ENCODE measurements at places on chromosomes 4 and X.

DNA sequence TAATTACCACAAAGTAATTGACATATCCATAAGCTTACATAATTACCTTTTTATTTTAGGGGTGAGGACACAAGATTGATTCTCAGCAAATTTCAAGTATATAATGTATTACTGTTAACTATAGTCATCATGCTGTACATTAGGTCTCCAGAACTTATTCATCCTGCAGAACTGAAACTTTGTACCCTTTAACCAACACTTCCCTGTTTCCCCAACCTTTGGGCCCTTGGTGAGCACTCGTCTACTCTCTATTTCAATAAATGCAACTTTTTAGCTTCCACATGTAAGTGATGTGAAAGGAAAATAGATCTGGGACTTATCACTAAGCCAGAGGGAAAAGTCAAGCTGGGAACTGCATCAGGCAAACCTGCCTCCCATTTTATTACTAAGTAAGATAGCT, 33.6 kb upstream of the CCNG2 start:
- DNase-seq: no peak

- DNase-seq: no peak
These were observed 39.5 kb downstream of the NSD2 start for GRCh38 chr4:1910643-1911042.

DNA sequence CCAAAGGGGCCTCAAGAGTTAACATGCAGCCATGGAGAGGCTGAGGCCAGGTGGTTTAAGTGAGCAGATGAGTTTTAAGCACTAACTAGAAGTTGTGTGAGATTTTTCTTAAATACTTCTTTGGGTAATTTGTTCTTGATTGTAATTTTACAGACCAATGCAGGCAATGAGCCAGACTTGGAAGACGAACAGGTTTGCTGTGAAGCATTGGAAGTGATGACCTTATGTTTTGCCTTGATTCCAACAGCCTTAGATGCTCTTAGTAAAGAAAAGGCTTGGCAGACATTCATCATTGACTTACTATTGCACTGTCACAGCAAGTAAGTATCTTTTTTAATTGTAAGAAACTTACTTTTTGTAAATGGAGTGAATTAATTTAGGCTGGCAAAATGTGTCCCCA, 103.9 kb downstream of the USP9X start:
- no peak for DNase-seq

GRCh38 chr4:153227469-153228075, 23.3 kb downstream of the TRIM2 start:
- DNase-seq: no peak

- DNase-seq: peak; percentile 34
These were observed 105.9 kb upstream of the LNX1 start for GRCh38 chr4:53697016-53697685.

GRCh38 chrX:37603938-37604409, 32.5 kb downstream of the LANCL3 start:
- no peak for DNase-seq

DNA sequence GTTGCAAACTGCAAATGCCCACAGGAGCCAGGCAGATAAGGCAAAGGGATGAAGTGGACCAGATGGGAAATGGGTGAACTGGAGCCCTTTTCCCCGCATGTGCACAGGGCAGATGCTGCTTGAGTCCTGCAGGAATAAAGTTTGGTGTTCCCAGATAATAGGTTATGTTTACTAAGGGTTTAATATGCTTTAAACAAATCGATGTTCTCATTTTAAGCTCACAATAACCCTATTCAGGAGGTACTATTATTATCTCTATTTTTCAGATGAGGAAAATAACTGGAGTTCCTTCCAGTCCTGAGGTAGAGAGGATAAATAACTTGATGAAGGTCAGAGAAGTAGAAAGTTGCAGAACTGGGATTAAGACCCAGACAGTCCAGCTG, 77.3 kb downstream of the LRRC66 start:
- no peak for DNase-seq

DNA sequence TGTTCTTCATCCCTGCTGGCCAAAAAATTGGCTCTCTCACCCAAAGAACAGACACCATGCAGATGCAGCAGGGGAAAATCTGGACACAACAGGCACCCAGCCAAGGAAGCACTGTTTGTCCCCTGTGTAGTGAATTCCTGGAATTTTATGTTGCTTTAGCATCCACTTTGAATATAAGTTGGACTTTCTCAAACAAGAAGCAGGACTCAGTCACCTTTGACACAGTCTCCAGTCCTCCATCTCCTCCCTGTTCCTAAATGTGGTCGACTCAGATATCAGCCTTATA, 11.8 kb downstream of the ZNF182 start:
- DNase-seq: peak; percentile 0

DNA sequence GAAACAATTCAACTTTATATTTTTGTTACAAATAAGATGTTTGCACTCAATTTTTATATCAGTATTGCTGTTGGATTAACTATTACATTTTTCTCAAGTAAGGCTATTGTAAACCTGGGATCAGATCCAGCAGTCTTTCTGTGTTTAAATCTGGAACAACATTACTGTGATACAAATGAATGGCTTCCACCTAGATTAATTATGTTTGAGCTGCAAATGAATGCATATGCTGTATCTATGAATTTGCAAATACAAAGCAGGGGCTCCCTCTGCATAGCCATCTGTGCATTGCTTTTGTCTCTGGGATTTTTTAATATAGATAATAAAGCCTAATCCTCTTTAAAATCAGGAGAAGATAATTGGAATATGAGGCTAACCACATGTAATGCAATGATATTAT, 69.8 kb upstream of the NEIL3 start:
- DNase-seq: no peak

- DNase-seq: no peak
These were observed 1.5 kb downstream of the MSANTD1 start for GRCh38 chr4:3250438-3250955.

GRCh38 chr4:127239902-127240763, 392.6 kb upstream of the INTU start:
- DNase-seq: no peak

- DNase-seq: no peak
These were observed 92.1 kb downstream of the KDR start for GRCh38 chr4:55033296-55033695.

DNA sequence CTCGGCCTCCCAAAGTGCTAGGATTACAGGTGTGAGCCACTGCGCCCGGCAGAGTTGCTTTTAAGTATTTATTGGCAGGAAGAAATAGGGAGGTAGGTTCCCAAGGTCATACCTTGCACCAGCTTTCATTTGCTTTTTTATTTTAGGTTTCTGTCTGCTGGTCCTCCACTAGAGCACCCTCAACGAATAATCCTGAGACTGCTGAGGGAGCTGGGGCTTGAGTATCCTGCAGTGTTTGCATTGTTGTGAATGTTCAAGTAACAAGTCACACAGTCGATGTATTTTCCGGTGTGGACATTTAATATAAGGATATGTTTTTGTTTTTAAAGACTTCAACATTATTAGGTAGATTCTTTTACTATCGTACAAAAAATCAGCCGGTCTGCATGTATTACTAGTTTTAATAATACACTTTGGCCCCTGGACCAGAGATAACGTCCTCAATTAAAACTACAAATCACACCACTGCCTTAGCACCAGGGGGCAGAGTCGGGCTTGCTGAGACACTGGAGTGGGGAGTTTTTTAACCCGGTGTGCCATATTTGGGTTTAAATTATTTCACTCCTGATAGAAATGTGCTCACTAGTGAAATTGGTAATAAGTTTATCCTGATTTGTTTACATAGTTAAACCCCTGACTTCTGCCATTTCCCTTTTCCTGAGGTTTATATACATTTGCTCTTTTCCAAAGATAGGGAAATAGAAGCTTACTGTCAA, 11.6 kb downstream of the SMIM20 start:
- peak; percentile 49 for DNase-seq

DNA sequence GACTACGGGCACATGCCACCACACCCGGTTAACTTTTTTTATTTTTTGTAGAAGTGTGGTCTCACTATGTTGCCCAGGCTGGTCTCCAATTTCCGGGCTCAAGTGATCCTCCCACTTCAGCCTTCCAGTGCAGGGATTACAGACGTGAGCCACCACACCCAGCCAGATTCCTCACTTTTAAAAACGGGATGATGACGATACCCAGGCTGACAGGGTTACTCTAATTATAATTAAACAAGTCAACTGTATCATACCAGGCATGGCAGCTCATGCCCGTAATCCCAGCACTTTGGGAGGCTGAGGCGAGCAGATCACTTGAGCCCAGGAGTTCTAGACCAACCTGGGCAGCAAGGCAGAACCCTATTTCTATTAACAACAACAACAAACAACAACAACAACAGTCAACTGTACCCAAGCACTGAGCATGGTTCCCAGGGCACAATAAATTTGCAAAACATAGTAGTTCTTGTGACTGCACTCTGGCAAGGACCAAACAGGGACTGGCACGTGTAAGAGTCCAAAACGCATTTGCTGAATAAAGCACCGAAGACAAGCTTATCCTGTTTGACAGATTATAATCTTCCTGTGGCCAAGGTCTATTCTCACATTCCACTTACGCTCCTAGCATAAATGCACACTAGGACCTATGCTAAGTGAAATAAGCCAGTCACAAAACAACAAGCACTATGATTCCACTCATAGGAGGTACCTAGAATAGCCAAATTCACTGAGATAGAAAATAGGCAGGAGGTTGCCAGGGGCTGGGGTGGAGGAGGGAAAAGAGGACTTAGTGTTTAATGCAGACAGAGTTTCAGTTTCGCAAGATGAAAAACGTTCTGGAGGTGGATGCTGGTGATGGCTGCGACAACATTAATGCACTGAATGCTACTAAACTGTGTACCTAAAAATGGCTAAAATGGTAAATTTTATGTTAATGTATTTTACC, 77.5 kb downstream of the IRF2 start:
- no peak for DNase-seq

GRCh38 chr4:147571036-147571770, 46.0 kb upstream of the TMEM184C start:
- DNase-seq: no peak

DNA sequence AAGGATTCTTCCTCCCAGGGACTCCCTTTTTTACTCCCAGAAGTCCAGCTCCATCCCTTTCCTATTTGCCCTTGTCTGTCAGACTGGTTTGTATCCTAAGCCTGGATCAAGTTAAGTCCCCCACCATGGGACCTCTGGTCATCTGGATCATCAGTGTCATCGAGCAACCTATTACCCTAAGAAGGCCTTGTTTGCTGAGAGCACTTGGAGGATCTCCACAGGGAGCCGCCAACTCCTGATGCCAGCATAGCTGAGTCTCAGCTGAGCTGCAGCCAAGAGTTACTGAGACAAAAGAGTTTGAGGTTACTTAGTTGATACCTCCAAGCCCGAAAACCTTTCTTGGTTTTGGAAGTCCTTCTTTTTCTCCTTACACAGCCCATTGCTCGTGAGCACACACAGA, 10.1 kb upstream of the DAPP1 start:
- DNase-seq: no peak

- no peak for DNase-seq
These were observed 48.7 kb upstream of the TNIP3 start for GRCh38 chr4:121212806-121213205.

GRCh38 chr4:11889099-11889498, 460.4 kb upstream of the HS3ST1 start:
- DNase-seq: no peak

DNA sequence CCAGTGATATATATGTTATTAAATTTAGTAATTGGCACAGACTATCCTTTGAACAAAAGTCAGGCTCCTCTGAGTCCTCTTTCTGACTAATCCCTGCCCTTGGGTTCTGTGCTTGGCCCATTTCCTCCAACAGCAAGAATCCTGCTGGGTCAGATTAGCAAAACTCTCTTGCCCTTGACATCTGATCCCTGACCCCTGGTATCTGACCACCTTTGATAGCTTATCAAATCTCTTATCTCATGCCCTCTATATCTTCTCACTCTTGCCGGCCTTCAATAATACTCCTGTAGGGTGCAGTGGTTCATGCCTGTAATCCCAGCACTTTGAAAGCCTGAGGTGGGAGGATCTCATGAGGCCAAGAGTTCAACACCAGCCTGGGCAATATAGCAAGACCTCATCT, 245.5 kb upstream of the FAM47A start:
- DNase-seq: no peak

DNA sequence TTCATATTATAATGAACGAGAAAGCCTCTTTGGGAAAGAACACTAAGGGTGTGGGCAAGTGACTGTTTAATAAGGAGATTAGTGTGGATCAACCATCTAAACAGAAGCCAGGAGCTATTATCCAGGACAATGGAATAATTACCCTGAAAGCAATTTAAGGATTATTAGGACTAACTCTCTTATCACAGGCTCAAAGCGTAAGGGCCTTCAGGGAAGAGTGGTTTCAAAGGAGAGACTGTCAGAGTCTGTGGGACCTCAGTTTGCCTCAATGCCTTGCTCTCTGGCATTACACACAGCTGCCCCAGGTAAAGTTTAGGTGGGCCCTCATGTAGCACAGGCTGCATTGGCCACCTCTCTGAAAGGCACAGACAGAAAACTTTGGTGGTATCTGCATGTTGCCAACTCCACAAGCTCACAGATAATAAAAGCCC, 717.2 kb upstream of the ADGRL3 start:
- no peak for DNase-seq

DNA sequence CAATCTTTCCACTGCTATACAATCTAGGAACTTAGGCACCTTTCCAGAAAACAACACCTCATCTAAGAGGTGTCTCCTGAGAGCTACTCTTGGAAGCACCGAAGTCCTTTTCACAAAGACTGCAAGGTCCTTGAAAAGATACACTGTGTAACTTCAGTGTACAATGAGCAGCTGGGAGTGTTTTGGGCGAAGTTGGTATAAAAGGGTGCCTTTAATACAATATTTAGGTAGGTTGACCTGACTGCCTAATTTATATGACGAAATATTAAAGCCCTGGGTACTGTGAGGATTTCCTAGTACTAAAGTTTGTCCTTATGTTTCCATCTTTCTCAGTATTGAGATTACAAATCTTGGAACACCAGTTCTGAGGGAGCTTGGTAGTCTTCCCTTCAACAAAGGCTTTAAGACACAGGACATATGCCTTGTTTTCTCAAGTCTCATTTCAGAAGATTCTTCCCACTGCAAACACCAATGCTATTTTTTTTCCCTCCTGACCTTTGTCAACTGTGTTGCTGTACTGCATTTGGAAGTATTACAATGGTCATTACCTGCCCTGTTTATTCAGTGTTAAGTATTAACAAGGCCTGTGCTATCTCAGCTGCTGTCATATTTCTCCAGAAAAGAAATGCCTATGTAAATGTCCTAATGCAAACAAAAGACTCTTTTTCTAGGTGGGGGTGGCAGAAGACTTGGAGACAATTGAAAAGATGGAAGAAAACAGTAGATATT, 134.2 kb downstream of the MAML3 start:
- no peak for DNase-seq

- no peak for DNase-seq
These were observed 287.0 kb downstream of the GASK1B start for GRCh38 chr4:157885811-157886210.

Data from anterior cingulate cortex (tissue), 58 donors.